ENCODE measurements at places on chromosomes 7 and 10.
A peak's percentile ranks its signal among the peaks of the same experiment; 100 is the strongest.

DNA sequence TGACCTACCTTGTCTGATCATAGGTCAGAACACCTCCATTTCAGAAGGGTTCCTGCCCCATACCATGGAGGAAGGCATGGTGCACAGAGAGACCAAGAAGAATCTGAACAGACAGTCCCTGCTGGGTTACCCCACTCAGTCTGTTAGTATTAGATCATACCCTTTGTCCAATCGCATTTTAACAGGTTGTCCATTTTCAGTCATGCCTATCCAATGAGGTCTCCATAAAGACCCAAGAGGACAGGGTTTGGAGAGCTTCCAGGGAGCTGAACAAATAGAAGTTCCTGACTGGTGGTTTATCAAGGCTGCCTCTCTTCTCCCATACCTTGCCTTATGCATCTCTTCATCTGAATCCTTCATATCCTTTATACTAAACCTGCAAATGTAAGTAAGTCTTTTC is 21.2 kb upstream of the SLC16A12 start:
- DNase-seq, result no peak

GRCh38 chr10:32326119-32326518 is 20.8 kb downstream of the EPC1 start:
- DNase-seq, result no peak

DNA sequence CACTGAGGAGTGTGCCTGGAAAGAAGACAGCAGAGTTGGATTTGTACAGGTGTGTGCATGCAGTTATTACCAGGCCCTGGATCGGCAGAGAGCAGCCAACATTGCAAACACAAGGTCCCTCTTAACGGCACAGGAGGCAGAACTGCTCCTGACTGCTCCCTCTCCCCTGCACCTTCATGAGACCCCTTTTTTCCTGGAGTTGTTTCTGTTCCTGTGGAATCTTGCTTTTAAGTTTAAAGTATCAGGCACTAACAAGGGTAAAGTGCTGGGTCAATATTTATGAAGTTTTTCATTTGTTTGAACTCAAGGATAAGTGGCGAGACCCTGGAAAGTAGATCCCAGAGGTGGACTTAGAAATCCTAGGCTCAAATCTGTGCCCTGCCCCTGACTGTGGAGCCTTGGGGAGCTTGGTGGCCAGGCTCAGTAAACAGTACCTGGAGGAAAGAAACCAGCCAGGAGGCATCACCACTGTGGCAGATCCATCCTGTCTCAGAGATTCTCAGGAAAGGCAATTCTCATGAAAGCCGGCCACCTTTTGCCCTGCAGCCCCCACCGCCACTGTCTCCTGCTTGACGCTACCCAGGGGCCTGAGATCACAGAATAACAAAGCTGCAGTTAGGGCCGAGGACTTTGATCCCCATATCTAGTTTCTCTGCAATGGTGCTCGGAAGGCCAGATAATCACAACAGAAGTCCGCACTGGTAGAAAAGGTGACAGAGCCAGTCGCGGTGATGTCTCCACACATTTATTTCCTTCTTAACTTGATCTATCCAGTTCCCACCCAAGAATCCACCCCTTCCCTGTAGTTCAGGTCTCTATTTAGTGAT is 36.7 kb downstream of the DDC start:
- DNase-seq, result no peak

DNA sequence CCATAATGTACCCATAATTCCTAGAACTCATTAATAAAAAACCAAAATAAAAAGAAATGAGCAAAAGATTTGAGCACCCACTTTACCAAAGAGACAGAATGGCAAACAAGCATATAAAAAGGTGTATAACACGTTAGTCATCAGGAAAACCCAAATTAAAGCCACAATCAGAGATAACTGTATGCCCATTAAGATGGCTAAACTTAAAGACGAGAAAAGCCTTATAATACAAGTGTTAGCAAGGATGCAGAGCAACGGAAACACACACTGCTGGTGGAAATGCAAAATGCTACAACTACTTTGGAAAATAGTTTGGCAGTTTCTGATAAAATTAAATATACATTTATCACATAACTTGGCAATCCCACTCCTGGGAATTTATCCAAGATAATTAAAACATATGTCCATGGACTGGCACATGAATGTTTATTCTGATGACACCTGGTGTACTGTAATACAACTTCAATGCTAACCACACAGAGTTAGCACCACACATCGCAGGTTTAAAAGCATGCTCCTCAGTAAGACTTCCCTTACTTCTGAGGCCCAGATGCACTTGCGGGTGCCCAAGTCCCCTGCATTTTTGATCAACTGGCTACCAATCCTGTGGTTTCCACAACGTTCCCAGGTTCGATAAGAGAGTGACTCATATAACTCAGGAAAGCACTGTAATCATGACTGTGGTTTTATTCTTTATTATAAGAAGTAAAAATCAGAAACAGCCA is 158.6 kb downstream of the SNX13 start:
- DNase-seq, result peak; percentile 72

DNA sequence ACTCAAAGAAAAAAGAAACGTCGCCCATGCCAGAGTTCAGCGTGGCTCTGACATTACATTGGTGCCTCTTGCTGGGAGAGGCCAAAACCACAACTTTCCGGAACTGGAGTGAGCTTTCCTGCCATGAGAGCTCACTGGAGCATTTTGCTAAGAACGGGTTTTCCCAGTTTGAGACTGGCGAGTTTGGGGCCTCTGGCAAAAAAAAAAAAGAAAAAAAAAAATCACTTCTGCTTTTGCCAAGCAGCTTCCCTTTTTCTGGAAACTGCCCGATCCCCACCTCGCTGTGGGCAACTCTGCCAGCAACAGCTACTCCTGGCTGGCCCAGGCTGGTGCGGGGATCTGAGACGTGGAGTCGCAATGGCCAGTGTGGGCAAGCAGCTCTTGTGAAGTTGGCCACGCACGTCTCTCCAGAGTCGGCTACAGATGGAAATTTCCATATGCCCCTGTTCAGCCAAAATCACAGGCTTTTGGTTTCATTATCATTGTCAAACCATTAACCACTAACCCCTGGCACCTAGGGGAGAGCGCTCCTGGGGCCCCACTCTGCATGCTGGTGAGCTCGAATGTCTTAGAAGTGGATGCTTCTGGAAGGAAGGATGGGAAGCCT is 25.7 kb downstream of the PRKAG2 start:
- DNase-seq, result no peak

GRCh38 chr10:60957667-60958221 is 13.8 kb upstream of the RHOBTB1 start:
- DNase-seq, result no peak

DNA sequence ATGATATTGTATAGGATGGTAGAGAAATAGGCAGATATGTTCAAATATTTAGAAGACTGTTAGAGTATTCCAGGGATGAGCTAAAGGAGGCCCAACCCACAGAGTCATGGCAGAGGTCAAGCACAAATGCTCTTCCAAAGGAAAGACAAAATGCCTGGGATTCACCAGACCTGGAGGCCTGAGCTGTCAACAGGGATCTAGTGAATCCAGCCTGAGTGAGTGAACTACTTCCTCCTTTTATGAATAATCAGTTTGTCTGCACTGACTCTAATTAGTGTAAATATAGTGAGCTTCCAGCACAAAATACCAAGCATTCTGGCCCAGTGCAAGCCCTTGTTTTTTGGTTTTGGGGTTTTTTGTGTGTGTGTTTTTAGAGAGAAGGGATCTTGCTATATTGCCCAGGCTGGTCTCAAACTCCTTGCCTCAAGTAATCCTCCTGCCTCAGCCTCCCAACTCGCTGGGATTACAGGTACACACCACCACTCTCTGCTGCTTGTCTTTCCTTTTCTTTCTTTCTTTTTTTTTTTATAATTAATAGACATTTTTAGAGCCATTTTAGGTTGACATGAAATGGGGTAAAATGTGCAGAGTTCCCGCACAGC is 244.4 kb downstream of the SKIDA1 start:
- no peak for DNase-seq

GRCh38 chr10:75982611-75983369 is 551.4 kb downstream of the LRMDA start:
- no peak for DNase-seq

DNA sequence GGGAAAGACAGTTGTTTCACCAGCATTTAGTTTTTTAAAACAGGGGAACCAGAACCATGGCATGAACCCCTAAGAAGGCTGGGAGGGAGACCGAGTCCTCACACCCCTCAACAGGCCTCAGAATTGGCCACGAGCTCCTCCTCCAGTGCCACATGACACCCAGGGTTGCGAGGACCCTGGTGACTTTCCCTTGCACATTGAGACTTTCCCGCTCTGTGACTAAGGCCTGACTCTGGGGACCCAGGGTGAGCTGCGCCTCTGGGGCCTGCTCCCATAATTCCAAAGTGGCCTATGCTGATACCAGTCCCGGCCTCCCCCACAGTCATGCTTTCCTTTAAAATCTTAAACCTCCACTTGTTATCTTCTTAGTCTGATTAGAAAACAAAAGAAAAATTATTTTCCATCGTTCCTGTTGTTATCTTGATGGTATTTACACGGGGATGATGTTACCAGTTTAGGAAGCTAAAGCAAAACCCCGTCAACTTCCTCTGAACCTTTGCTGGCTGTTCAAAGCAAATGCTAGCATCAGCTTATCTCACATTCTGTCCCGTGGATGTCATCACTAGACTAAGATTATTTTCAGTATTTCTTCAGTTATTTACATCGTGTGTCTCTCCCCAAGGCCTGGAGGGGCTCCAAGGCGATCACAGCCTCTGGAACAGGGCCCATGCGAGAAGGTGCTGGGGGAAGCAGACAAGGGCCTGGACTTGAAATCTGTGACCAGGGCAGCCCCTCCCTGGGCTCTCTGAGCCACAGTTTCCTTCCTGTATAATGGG is 42.1 kb downstream of the FAM53B start:
- no peak for DNase-seq

DNA sequence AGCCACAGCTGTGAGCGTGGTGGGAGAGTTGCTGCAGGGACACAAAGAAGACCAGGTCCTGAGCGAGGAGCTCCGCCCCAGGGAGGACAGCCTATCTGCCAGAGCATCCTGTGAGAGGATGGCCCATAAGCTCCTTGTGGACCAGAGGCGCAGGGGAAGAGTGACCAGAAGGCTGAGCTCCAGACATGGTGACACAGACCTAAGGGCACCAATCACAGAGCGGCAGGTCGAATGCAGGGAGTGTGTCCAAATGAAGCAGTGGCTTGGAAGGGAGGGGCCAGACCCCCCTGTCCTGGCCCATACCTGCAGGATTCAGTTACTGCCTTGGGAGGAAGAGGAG is 135.8 kb upstream of the TMEM72 start:
- DNase-seq, result no peak

GRCh38 chr7:107353701-107354100 is 116.2 kb upstream of the GPR22 start:
- DNase-seq, result no peak

DNA sequence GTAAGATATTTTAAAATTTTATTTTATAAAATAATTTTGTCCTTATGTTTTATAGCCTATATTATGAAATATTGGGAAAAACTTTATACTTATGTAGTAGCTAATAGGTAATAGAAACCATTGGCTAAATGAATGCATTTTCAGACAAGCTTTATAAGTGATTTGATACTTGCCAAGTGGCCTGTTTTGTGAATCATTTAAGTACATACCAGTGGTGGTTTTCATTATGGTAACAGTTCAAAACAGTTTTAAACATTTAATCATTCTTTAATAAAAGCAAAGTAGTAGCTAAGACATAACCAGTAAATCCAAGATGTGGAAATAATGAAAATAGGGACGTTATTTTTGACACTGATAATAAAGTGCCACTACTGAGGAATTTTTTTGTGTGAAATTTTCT is 182.2 kb downstream of the PHF14 start:
- DNase-seq, result no peak

GRCh38 chr10:48898426-48898825 is 41.2 kb downstream of the LRRC18 start:
- DNase-seq, result no peak

All from ELR (cell line).